ENCODE measurements at places on chromosomes 7 and 10.

DNA sequence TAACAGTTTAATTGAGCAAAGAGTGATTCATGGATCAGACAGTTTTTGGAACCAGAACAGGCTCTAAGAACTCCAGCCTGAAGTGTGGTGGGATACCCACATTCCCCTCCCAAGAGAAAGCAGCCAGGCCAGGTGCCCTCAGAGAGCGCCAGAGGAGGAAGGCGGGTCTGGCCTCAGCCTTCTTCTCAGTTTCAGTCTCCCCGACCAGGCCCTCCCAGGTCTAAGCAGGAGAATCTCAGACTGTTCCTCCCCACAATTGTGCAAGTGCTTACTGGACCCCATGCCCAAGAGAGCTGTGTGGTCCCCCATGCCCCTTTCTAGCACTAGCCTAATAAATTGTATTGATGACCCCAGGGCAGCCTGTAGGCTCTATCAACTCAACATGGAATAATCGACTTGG is 25.6 kb downstream of the PPIF start:
- DNase-seq, result no peak

GRCh38 chr10:79982861-79983260 is 34.0 kb upstream of the SFTPD start:
- no peak for DNase-seq

DNA sequence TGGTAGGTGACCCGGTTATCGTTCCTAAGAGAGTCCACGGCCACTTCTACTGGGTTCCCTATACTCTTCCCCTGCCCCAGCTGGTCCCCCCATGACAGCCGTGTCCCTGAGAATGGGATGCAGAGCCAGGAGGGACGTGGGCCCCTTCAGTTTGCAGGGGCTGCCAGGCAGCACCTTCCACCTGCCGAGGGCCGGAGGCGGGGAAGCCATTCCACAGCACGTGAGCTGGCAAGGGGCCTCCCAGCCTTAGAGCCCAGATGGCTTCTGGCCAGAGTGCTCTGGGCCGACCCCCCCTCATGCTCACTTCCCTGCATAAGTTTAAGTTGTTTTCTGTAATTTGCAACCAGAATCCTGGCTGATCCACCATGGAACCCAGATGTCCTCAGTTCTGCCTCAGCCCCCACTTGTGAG is 39.0 kb downstream of the DIP2C start:
- DNase-seq, result no peak

DNA sequence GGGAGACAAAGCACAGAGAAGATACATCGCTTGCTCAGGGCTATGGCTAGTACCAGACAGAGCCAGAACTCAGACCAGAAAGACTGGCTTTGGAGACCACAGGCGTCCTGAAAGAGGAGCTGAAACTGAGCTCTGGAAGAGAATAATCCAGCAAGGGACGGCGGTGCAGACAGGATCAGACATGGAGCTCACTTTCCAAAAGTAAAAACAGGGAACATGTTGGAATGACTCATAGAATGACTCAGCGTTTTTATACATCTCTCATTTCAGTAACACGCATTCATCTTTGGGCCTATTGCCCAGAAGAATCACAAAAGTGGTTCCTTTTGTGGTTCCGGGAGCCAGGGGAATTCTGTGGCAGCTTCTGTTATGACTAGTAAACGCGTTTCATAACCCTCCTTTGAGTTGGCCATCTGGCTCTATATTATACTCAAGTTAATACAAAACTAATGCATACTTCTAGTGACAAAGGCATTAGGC is 37.2 kb downstream of the PLEKHS1 start:
- no peak for DNase-seq

DNA sequence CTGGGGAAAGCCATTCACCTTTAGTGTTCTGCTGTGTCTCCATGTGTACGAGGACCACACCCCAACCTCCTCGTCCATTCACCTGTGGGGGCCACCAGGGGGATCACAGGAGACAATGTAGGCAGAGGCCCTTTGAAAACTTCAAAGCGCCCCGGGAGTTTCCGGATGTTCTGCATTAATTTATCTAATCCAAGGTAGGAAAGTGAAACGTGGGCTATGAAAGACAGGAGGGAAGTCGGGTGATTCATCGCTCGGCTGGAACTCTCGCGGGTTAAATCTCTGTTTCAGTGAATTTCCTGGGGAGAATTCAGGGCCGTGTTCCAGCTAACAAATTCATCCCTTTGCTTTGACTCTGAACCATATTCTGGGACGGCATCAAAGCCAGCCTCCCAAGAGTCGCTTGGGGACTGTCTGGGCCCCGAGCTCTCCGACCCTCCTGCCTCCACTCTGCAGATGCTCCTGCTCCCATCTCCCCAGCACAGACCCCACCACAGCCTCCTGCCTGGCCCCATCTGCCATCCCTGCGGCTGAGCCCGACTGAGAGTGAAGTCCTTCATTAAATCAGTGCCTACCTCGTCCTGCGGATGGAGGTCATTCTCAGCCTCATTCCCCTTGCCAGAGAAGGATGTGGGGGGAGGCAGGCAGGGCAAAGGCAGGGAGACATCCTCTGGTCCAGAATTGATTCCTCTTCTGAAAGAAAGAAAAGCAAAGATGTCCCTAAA is 114.1 kb upstream of the CARD11 start:
- DNase-seq, result no peak

- no peak for DNase-seq
Observed at GRCh38 chr10:52574697-52575096, 197.9 kb downstream of the MBL2 start.

GRCh38 chr10:34343764-34344163 is 471.3 kb downstream of the PARD3 start:
- no peak for DNase-seq

DNA sequence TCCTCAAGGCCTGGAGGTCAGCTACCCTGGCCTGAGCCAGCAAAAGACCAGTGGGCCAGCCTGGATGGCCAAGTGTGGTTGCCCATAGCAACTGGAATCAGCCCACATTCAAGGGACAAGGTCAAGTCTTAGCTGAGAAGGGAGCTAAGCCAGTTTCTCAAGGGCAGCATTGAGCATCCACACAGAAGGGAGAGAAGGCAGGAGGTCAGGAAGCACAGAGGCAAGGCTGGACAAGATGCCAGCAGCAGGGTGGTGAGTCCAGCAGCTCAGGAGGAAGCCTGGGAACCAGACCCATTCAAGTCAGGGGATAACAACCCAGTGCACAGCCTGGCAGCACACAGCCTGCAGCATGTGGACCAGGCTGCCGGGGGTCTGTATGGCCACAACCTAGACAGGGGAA is 54.0 kb upstream of the ZMIZ1 start:
- DNase-seq, result no peak

GRCh38 chr10:90769946-90770841 is 87.6 kb downstream of the HTR7 start:
- no peak for DNase-seq

DNA sequence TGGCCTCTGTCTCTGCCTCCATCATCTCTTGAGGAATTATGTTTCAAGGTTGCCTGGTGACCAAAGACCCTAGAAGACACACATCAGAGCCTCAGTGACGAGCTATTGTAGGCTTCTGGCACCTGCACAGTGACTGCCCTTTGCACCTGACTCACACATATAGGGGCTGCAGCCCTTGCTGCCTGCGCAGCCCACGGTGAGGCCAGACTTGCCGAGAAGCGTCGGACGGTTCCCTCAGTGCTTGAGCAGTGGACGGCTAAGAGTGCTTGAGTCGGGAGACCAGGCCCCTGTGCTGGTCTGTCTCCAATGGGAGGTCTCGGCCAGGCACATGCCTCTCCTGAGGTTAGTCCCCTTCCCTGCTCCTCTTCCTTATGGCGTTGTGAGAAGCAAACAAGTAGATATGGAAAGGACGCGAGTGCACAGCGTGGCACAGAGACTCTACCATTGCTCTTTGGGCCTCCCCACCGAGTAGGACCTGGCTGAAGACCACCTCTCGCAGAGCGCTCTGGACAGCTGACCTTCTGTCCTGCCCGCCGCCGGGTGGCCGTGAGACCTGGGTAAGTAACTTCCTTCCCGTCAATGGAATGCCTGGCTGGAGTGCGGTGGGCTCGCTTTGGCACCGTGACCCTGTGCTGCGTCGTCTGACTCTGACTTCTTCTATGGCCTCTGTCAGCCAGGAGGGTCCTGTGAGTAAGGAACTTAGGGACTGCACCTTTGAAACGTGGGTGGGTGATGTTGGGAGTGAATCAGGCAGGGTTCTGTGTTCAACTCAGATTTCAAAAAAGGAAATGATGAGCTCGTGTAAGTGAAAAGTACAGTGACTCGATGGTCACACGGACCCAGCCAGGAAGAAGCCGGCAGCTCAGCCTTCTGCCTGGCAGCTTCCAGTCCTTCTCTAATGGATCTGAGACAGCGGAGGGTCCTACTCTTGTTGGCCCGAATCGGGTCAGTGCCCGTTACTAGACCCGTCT is 33.7 kb downstream of the ZNF775 start:
- no peak for DNase-seq

DNA sequence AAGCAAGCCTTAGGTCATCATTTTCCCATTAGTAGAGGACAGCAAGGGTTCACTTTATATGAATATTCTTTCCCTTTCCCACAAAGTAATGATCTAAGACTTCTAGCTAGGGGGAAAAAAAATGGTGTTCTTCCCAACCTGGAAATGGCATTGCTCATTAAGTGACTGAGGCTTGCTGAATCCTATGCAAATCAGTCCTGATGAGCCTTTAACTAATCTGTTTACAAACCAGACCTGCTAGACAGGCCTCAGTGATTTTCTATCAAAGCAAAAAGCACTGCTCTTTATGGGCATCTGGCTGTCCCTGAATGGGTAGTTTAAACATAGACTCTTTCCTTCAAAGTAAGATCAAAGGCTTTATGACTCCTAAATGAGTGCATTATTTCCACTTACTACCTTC is 146.3 kb downstream of the HIBADH start:
- DNase-seq, result no peak

GRCh38 chr10:99621454-99622251 is 1.4 kb upstream of the SLC25A28 start:
- DNase-seq, result no peak

DNA sequence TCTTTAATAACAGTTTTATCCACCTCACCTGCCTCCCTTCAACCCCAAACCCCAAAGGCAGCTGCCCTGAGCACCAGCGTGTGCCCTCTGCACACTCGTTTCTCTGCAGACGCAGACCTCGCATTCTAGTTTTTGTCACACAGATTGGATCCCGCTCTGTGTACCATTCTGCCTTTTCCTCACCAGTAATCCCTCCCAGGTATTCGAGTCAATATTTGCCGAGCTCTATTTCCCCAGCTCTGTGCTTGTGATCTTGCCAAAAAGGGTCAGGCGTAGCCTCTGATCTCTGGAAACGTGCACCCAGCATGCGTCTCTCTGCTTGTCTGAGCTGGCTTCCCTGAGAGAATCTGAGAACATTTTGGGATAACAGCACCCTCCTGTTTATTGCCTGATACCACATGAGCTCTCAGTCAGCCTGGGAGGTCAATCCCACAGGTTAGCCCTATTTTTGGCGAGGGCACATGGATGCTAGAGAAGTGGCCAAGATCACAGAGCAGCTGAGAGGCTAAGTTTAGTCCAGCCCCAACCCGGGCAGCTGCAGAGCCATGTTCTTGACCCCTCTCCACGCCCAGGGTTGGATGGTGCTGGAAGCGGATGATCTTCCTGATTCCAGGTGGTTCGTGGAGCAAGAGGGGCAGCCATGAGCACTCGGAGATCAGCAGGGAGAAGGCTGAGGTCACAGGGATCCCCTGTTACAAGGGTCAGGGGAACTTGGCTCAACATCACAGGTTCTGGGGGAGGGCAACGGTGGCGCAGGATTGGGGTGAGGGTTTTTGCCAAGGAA is 29.1 kb downstream of the FOXL3 start:
- DNase-seq, result no peak

GRCh38 chr10:48902096-48902495 is 37.5 kb downstream of the LRRC18 start:
- no peak for DNase-seq

- no peak for DNase-seq
Observed at GRCh38 chr10:17802350-17802749, 6.8 kb upstream of the MRC1 start.

DNA sequence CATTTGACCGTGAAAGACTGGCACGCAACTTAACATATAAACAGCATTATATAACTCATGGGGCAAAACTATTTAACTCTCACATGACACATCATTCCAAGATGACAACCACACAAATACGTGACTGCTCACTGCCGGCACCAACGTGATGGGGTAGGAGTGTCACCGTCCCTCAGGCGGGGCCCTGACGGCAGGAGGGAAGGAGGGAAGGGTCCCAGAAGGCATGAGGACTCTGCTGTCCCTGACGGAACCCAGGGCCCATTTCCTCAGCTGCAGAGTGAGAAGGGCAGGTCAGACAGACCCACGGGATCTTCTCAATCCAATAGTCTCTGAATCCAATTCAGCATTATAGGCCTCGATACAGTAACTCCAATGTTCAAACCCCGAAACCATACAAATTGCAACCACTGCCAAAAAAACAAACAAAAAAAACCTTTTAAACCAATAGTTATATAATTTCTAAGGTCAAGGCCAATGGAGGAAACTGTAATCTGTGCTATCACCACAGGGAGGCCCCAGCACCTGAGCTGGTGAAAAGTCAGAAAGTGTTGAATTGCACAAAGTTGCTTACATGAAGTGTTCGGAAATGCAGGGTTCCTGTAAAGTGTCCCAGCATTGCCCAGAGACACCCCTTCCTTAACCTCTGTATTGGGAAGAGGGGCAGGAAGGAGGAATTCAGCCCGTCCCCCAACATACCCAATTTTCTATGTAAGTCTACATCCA is 137.4 kb downstream of the TNS3 start:
- no peak for DNase-seq

GRCh38 chr7:20005081-20005480 is 212.1 kb downstream of the MACC1 start:
- DNase-seq, result no peak

GRCh38 chr10:92629945-92630344 is 37.0 kb downstream of the KIF11 start:
- no peak for DNase-seq

DNA sequence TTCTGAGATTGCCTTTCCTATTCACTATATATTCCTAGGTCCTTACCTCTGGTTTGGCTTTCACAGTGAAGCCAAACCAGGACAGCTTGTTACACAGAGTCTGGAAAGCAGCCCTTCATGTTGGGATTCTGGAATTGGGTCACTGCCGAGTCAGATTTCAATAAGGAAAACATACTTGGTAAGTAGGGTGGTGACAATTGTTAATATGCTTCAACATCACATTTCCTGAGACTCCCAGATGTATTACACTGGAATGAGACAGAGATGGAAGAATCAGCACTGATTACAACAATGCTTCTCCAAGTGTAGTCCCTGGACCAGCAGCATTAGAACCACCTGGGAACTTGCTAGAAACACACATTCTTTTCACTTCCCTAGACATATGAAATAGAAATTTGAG is 268.9 kb upstream of the SEMA3C start:
- DNase-seq, result no peak

- peak; percentile 35 for DNase-seq
Observed at GRCh38 chr10:102714621-102715455, at the start of gene SFXN2. Gene SFXN2 (plus strand): TSS chr10:102714636. CDS start chr10:102726637, 12,001 bp downstream.

Measured in activated naive CD4-positive, alpha-beta T cell (primary cell).